HEK293T (cell line): ENCODE measurements at places on chromosomes 5 and 9.
A peak's percentile ranks its signal among the peaks of the same experiment; 100 is the strongest.

DNA sequence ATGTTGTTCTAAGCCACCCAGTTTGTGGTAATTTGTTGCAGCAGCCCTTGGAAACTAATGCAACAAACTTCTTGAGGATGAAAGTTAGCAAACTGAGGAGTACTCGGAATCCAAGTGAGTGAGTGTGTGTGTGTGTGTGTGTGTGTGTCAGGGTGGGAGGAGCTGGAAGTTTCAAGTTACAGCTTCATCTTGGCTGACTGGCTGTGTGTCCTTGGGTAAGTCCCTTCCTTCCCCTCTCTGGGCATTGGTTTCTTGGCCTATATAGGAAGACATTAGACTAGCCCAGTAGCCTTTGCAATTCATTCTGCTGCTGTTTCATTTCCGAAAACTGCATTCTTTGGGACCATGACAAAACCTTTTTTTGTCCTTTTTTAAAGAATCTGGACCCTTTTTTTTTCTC is 157.2 kb downstream of the MELK start:
- no peak for DNase-seq

- DNase-seq: no peak
Measured at GRCh38 chr5:91142819-91143218, 240.3 kb downstream of the ARRDC3 start.

DNA sequence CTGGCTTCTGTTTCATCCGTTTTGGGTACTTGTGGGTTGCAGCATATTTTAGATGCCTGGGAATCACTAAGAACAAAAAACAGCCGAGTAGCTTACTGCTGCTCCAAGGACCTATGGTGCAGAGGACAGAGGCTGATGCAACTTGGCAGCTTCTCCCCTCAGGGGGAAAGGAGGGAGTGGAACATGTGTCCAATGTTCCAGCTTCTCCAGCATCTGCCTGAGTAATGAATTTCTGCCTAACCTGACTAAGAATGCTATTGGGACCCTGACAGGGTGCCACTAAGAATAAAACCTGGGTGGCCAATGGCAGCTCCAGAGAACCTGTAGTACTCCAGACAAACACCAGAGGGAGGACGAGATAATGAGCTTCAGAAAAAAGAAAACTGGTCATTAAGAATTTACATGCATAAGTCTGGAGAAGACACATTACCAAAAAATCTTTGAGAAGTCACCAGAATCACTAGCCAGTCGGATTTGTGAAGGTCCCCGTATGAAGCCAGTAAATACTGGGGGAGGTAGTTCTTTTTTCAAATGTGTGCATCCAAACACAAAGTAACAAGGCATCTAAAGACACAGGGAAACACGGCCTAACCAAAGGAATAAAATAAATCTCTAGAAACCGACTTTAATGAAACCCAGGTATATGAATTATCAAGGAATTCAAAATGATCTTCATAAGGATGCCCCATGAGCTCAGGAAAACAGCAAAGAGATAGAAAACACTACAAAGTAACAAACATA is 293.5 kb downstream of the HINT1 start:
- peak; percentile 39 for DNase-seq

DNA sequence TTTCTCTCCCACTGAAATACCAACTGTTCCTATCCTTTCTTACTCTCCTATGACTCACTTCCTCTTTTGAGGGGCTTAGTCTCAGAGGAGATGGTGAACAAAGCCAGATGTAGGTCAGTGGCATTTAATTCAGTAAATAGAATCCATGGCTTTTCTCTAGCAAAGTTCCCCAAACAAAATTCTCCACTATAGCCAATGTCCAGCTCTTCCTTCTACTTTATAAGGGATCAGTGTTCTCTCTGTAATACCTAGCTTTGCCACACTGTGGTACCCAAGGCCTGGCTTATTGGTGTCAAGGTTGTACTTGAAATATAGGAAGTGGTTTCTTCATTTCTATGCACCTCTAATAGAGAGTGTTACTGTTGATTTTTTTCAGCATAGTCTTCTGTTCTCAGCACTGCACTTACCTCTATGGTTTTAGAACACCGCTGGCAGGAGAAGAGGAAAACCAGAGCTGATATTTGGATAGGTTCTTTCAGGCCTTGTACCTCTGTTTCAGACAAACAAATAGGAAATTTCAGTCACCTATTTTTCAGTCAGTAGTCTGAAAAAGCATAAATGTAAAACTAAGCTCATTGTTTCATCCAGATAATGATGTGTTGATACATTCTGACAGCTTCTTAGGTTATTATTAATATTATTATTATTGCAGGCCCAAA is 40.6 kb upstream of the ITGA2 start:
- peak; percentile 63 for DNase-seq
